ENCODE measurements at places on chromosomes 6 and 20. TPM values are rescaled to one million over a fixed set of nuclear protein-coding genes. Genes with fewer than 3 reads are reported as not detected.

DNA sequence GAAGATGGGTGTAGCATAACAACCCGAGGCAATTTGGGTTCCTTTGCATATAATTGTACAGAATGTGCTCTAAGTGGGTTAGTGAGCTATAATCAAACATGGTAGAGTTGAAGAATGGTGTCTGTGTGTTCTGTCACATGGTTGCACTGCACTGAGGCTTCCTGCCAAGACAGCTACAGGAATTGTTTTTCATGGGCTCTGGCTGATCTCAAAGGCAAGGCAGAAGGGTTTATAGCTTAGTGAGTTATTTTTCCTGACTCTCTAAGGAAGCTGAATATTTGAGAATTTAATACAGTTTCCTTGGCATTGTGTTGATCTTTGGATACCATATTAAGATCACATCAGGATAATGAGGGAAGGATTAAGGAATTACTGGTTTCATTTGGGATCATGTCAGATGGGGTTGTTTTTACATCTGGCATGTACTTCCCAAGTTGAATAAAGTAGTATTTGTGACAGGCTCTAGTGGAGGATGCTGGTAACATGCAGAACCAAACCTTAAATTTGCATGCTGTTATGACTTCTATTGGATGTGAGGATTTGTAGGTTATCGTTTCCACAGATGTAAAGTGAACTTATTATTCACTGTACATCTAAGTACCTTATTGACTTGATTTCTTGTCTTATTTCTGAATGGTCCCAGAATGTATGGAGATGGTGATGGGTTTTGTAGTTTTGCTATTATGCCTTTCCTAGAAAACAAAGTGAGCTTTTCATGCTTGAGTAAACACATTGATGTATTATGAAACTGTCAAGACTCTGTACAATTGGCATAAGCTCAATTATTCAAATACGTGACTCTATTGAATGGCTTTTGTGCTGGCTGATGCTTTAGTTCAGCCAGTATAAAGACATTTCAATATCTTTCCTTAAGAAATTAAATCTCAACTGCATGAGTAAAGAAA is 43.3 kb downstream of the LRRC1 start:
- no peak overlapping the region for H3K27ac ChIP-seq
- H3K36me3 ChIP-seq = no peaks in the 10 kb centered on the region
- H3K4me1 ChIP-seq = no peaks in the 10 kb centered on the region
- DNase-seq = peak; percentile 20

DNA sequence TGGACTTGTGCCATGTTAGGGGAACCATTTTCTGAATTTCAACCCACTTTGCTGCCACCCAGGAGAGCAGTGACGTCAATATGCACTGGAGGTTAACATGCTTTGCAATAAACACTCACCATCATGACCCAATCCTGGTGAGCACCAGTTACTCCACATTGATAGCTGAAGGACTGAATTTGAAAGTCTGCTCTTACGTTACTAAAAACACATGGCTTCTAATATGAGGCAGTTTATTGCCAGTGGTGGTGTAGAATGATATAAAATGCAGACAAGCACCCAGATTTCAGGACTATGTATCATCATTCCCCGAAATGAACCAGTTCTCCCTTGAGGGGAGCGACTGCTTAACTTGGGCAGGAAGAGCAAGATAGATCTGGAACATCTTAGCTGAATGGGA is 23.8 kb downstream of the RFPL4B start:
- DNase-seq = no peak
- H3K27ac ChIP-seq = no peak overlapping the region
- no peaks in the 10 kb centered on the region for H3K36me3 ChIP-seq
- H3K27me3 ChIP-seq = no peaks in the 10 kb centered on the region
- no peaks in the 10 kb centered on the region for H3K4me1 ChIP-seq

- H3K4me3 ChIP-seq = no peak overlapping the region
- H3K4me1 ChIP-seq = peaks cover 15% of the 10 kb centered on the region
- no peak for DNase-seq
- no peaks in the 10 kb centered on the region for H3K27me3 ChIP-seq
- no peaks in the 10 kb centered on the region for H3K36me3 ChIP-seq
These were observed 59.2 kb upstream of the CD93 start for GRCh38 chr20:23145281-23145700.

- DNase-seq = no peak
- H3K36me3 ChIP-seq = no peaks in the 10 kb centered on the region
- H3K4me3 ChIP-seq = no peak overlapping the region
- H3K27ac ChIP-seq = no peak overlapping the region
These were observed 8.2 kb downstream of the DIDO1 start for GRCh38 chr20:62918147-62918546.

GRCh38 chr6:52049252-52050050 is 38.0 kb downstream of the PKHD1 start:
- H3K27me3 ChIP-seq = no peaks in the 10 kb centered on the region
- no peak overlapping the region for H3K27ac ChIP-seq
- H3K4me1 ChIP-seq = no peaks in the 10 kb centered on the region
- no peak for DNase-seq

- H3K36me3 ChIP-seq = no peaks in the 10 kb centered on the region
- H3K4me1 ChIP-seq = peaks cover 2% of the 10 kb centered on the region
- peak; percentile 22 for DNase-seq
- no peak overlapping the region for H3K4me3 ChIP-seq
- H3K27ac ChIP-seq = no peak overlapping the region
- H3K27me3 ChIP-seq = no peaks in the 10 kb centered on the region
These were observed 176.5 kb downstream of the COL12A1 start for GRCh38 chr6:75029333-75029732.

DNA sequence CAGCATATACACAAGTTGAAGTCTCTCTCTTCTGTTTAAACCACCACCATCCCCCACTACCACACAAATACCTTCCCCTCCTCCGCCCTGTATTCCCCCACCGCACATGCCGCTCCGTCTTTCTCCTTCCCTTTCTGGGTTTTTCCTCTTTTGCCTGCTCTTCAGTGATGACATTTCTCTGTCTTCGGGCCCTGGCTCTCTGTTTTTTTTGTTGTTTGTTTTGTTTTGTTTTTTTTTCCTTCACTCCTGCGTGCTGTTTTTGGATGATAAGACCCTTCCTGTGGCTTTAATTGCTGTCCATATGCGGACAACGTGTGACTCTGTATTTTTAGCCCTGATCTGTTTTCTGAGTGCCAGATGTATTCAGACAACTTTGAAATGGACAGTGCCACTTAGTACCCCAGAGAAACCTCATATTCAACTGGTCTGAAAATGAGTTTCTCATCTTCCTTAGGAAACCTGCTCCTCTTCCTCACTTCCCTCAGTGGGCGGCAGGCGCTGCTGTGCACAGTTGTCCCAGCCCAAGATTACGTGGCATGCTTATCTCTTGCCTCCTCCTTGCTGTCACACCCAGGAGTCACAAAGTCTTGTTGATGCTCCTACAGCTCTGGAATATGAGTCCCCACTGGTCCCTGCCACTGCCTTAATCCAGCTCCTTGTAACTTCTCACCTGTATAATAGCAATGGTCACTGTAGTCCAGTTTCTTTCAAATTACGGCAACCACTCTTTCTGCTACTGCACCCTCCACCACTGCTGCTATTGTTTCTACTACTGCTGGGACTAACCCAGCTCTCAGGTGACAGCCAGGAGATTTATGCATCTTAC is 8.2 kb downstream of the PPP1R14C start:
- no peaks in the 10 kb centered on the region for H3K36me3 ChIP-seq
- no peak overlapping the region for H3K4me3 ChIP-seq
- no peak for DNase-seq

DNA sequence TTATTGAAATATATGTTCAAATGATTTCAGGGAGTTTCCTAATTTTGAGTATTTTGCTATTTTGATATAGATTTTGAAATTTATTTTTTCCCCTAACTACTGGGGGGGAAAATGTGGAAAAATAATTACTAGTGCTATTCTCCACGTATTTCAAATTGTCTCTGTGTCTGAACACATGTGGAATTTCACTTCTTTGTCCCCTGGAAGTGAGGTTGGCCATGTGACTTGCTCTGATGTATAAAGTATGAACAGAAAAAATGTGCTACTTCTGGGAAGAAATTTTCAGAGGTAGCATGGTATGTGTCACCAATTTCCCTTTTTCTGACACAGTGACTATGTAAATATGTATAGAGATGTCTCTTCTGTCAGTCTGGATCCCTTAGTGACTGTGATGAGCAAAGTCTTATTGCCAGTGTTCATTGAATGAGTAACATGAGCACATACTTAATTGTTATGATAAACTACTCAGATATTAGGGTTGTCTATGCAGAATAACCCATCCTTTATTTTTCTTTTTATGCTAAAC is 215.4 kb upstream of the CCN2 start:
- DNase-seq = no peak
- H3K4me3 ChIP-seq = no peak overlapping the region
- no peaks in the 10 kb centered on the region for H3K36me3 ChIP-seq
- H3K27ac ChIP-seq = no peak overlapping the region
- H3K4me1 ChIP-seq = no peaks in the 10 kb centered on the region

GRCh38 chr6:107209406-107210305 is 94.3 kb upstream of the BEND3 start:
- no peak overlapping the region for H3K27ac ChIP-seq
- H3K36me3 ChIP-seq = no peaks in the 10 kb centered on the region
- no peak for DNase-seq
- H3K4me1 ChIP-seq = no peaks in the 10 kb centered on the region

GRCh38 chr6:64062960-64063683 is 427.5 kb downstream of the PHF3 start:
- no peaks in the 10 kb centered on the region for H3K36me3 ChIP-seq
- no peaks in the 10 kb centered on the region for H3K4me1 ChIP-seq
- no peaks in the 10 kb centered on the region for H3K27me3 ChIP-seq
- no peak overlapping the region for H3K27ac ChIP-seq

- H3K4me3 ChIP-seq = no peak overlapping the region
- DNase-seq = no peak
- no peaks in the 10 kb centered on the region for H3K36me3 ChIP-seq
- no peaks in the 10 kb centered on the region for H3K4me1 ChIP-seq
- H3K27me3 ChIP-seq = no peaks in the 10 kb centered on the region
These were observed 450.2 kb downstream of the CDC5L start for GRCh38 chr6:44837741-44838140.

DNA sequence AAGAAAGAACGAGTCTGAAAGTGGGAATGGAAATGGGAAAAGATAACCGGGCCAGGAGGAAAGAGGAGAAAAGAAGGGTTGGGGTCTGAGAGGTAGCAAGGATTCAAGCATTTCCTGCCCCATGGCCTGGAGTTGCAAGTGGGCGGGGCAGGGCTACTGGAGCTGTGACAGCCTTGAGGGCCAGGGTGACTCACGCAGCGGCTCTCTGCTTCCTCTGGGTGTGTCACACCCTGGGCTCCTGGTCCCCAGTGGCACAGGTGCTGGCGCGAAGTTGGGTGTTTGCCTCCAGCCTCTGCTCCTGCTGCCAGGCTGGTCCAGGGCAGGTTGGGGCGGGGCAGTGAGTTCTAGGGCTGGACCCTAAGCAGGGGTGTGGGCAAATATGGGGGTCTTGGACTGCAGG is 3.3 kb upstream of the ULBP3 start:
- H3K36me3 ChIP-seq = no peaks in the 10 kb centered on the region
- no peak for DNase-seq
- no peak overlapping the region for H3K27ac ChIP-seq

DNA sequence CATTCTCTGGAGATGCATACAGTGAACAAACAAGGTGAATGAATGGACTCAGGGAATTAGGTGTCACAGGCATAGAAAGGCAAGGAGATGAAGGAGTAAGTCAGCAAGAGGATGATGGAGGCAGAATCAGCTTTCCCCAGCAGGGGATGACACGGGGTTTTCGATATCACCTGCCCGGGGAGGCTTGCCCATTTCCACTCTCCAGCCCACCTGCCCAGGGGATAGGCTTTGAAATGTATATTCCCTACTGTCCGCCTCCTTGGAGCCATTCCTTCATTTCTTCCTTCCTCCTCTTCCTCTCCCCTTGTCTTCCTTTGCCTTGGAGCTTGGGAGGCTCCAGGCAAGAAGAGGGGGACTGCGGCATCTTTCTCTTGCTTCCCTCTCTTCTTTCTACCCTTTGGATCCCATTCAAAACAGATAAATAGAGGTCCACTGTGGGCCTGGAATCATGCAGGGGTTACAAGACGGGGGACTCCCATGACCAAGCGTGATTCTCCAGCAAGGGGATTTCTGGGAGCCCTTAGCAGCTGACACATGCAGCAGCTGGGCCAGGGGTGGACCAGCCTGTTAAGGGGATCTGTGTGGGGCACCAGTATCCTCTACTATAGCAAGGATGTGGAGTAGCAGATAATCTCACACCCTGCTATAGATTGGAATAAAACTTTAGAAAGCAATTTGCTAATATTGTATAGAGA is 23.5 kb upstream of the RNF24 start:
- peaks cover 2% of the 10 kb centered on the region for H3K4me1 ChIP-seq
- no peak overlapping the region for H3K27ac ChIP-seq
- no peaks in the 10 kb centered on the region for H3K36me3 ChIP-seq
- DNase-seq = no peak
- no peak overlapping the region for H3K4me3 ChIP-seq

DNA sequence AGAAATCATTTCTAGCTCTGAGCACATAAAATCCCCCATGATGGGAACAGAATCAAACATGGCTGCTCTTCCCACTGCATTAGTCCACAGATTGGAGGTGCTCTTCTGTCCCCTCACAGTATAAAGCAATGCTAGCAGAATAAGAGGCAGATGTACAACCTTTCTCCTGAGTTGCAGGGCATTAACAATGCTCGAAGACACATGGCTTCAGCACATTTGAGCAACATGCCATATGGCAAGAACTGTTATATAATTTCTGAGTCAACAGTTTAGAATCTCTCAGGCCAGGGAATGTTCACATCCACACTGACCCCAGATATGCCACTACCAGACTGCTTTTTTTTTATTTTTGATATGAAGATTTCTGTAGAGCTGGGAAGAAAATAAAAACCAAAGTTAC is 119.6 kb downstream of the KIF13A start:
- DNase-seq = no peak
- H3K27me3 ChIP-seq = no peaks in the 10 kb centered on the region
- H3K27ac ChIP-seq = no peak overlapping the region
- no peaks in the 10 kb centered on the region for H3K36me3 ChIP-seq
- no peak overlapping the region for H3K4me3 ChIP-seq

- H3K27ac ChIP-seq = peak overlapping the region; percentile 47
- no peak for DNase-seq
- no peaks in the 10 kb centered on the region for H3K27me3 ChIP-seq
These were observed 36.4 kb downstream of the PLAGL1 start for GRCh38 chr6:143971482-143972205.

- H3K27ac ChIP-seq = no peak overlapping the region
- no peaks in the 10 kb centered on the region for H3K4me1 ChIP-seq
- no peak for DNase-seq
- no peaks in the 10 kb centered on the region for H3K36me3 ChIP-seq
- H3K4me3 ChIP-seq = no peak overlapping the region
These were observed 78.2 kb upstream of the CST7 start for GRCh38 chr20:24870881-24871280.

- DNase-seq = no peak
- H3K4me1 ChIP-seq = peaks cover 11% of the 10 kb centered on the region
- no peak overlapping the region for H3K27ac ChIP-seq
These were observed 85.0 kb downstream of the PLCG1 start for GRCh38 chr20:41222296-41222695.

The SDC4 gene
- total RNA-seq = 12.9 TPM

The MICA gene
- total RNA-seq = 23.7 TPM

The FAM217A gene
- not detected for total RNA-seq

The PTGIS gene
- total RNA-seq = 94.0 TPM

The CST2 gene
- total RNA-seq = not detected

The PNPLA1 gene
- total RNA-seq = 0.18 TPM

The MMP24 gene
- total RNA-seq = 0.35 TPM

The DLK2 gene
- 0.18 TPM for total RNA-seq
